Sigmoid colon (tissue), 7 donors: ENCODE measurements at places on chromosomes 6 and 20. TPM values are rescaled to one million over a fixed set of nuclear protein-coding genes. Genes with fewer than 3 reads are reported as not detected.

MRPL14 gene
- total RNA-seq, result 43.2 TPM

SLPI gene
- 16.6 TPM for total RNA-seq

HLA-DRA gene
- 108 TPM for total RNA-seq

OXT gene
- not detected for total RNA-seq

SLC32A1 gene
- total RNA-seq, result not detected

SPTLC3 gene
- total RNA-seq, result 8.4 TPM

LPA gene
- not detected for total RNA-seq

MOCS1 gene
- total RNA-seq, result 14.3 TPM
